ENCODE measurements at places on chromosomes 5 and 9. TPM values are rescaled to one million over a fixed set of nuclear protein-coding genes. Genes with fewer than 3 reads are reported as not detected.

PCDHGB3 gene
- total RNA-seq = 4.3 TPM

CD14 gene
- total RNA-seq = 12.6 TPM

TMOD1 gene
- 3.8 TPM for total RNA-seq

PCDHGA2 gene
- total RNA-seq = 3.4 TPM

FAM169A gene
- total RNA-seq = 3.1 TPM

UQCRQ gene
- total RNA-seq = 156 TPM

SLCO6A1 gene
- not detected for total RNA-seq

LPAR1 gene
- total RNA-seq = 29.6 TPM

GRXCR2 gene
- total RNA-seq = 0.76 TPM

NMUR2 gene
- not detected for total RNA-seq

TAS2R1 gene
- total RNA-seq = not detected

- no peak overlapping the region for H3K4me3 ChIP-seq
- DNase-seq = no peak
- H3K4me1 ChIP-seq = peaks cover 9% of the 10 kb centered on the region
- no peak overlapping the region for H3K27ac ChIP-seq
- H3K27me3 ChIP-seq = no peaks in the 10 kb centered on the region
Measured at GRCh38 chr9:14232111-14232510, 81.8 kb downstream of the NFIB start.

GRCh38 chr9:131116281-131117120 is 8.9 kb upstream of the NUP214 start:
- H3K4me3 ChIP-seq = no peak overlapping the region
- peaks cover 3% of the 10 kb centered on the region for H3K36me3 ChIP-seq
- H3K27me3 ChIP-seq = no peaks in the 10 kb centered on the region
- peaks cover 5% of the 10 kb centered on the region for H3K4me1 ChIP-seq
- no peak for DNase-seq
- no peak overlapping the region for H3K27ac ChIP-seq

GRCh38 chr5:174610968-174611367 is 113.4 kb upstream of the MSX2 start:
- H3K36me3 ChIP-seq = no peaks in the 10 kb centered on the region
- no peak overlapping the region for H3K4me3 ChIP-seq
- peaks cover 18% of the 10 kb centered on the region for H3K4me1 ChIP-seq
- H3K27me3 ChIP-seq = peaks cover 8% of the 10 kb centered on the region

- no peaks in the 10 kb centered on the region for H3K36me3 ChIP-seq
- H3K4me1 ChIP-seq = no peaks in the 10 kb centered on the region
- H3K27ac ChIP-seq = no peak overlapping the region
- H3K27me3 ChIP-seq = no peaks in the 10 kb centered on the region
Measured at GRCh38 chr5:174777111-174777510, 52.7 kb downstream of the MSX2 start.

GRCh38 chr9:72048850-72049249 is 11.6 kb downstream of the C9orf57 start:
- DNase-seq = no peak
- H3K4me3 ChIP-seq = no peak overlapping the region
- no peaks in the 10 kb centered on the region for H3K36me3 ChIP-seq
- no peaks in the 10 kb centered on the region for H3K27me3 ChIP-seq
- H3K27ac ChIP-seq = no peak overlapping the region

DNA sequence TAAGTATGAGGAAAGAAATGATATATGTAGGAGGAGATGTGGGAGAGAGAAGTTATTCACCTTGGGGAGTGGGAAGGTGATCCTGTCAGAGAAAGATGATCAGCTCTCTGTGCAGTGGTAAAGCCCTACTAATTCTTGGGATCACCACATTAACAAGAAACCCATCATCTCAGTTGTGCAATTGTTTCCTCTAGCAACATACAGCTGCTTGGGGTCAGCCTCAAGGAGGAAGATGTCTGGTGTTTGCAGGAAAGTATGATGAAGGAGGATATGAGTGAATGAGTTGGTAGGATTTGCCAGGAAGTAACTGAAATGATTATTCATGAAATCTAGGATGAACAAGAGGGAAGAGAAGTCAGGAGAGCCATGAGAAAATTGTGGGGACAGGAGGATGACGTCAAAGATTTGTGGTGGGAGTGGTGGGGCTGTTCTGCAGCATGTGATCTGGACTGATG is 50.1 kb downstream of the TNFSF8 start:
- H3K27me3 ChIP-seq = no peaks in the 10 kb centered on the region
- no peaks in the 10 kb centered on the region for H3K4me1 ChIP-seq
- H3K36me3 ChIP-seq = no peaks in the 10 kb centered on the region
- H3K4me3 ChIP-seq = no peak overlapping the region
- DNase-seq = no peak

GRCh38 chr5:74042559-74042958 is 416.6 kb downstream of the ARHGEF28 start:
- no peaks in the 10 kb centered on the region for H3K27me3 ChIP-seq
- no peak overlapping the region for H3K4me3 ChIP-seq
- H3K27ac ChIP-seq = no peak overlapping the region
- no peaks in the 10 kb centered on the region for H3K36me3 ChIP-seq

DNA sequence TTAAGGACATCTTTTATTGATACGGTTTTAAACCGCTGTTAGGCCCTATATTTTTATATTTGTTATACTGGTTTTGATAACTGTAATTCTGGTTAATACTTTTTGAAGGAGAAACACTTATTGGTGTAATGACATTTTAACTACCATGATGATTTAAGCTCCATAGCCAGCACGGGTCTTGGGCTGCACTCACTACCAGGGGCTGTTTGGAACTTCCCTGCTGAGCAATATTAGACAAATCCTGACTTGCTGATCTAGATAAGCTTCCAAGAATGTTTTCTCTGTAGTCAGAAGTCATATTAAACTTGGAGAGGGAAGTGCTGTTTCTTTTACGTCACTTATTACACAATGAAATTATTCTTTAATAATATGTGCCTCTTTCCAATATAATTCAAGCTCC is 540.0 kb upstream of the GRAMD2B start:
- H3K27ac ChIP-seq = no peak overlapping the region
- no peaks in the 10 kb centered on the region for H3K36me3 ChIP-seq
- DNase-seq = no peak
- H3K4me3 ChIP-seq = no peak overlapping the region
- H3K4me1 ChIP-seq = no peaks in the 10 kb centered on the region
- H3K27me3 ChIP-seq = no peaks in the 10 kb centered on the region

GRCh38 chr5:159100782-159101646 is 1.3 kb upstream of the EBF1 start:
- peak overlapping the region; percentile 66 for H3K4me3 ChIP-seq
- DNase-seq = peak; percentile 73
- peaks cover 92% of the 10 kb centered on the region for H3K27me3 ChIP-seq
- peaks cover 43% of the 10 kb centered on the region for H3K4me1 ChIP-seq
- H3K27ac ChIP-seq = peak overlapping the region; percentile 84
- no peaks in the 10 kb centered on the region for H3K36me3 ChIP-seq

- no peaks in the 10 kb centered on the region for H3K27me3 ChIP-seq
- no peak overlapping the region for H3K4me3 ChIP-seq
- no peak overlapping the region for H3K27ac ChIP-seq
- peaks cover 14% of the 10 kb centered on the region for H3K4me1 ChIP-seq
- no peaks in the 10 kb centered on the region for H3K36me3 ChIP-seq
Measured at GRCh38 chr5:148875205-148875875, 48.9 kb downstream of the ADRB2 start.

- H3K36me3 ChIP-seq = no peaks in the 10 kb centered on the region
- peaks cover 25% of the 10 kb centered on the region for H3K27me3 ChIP-seq
- H3K4me1 ChIP-seq = peaks cover 15% of the 10 kb centered on the region
- DNase-seq = no peak
- H3K27ac ChIP-seq = no peak overlapping the region
Measured at GRCh38 chr5:140965905-140966292, 377 bp upstream of the PCDHAC2 start.

DNA sequence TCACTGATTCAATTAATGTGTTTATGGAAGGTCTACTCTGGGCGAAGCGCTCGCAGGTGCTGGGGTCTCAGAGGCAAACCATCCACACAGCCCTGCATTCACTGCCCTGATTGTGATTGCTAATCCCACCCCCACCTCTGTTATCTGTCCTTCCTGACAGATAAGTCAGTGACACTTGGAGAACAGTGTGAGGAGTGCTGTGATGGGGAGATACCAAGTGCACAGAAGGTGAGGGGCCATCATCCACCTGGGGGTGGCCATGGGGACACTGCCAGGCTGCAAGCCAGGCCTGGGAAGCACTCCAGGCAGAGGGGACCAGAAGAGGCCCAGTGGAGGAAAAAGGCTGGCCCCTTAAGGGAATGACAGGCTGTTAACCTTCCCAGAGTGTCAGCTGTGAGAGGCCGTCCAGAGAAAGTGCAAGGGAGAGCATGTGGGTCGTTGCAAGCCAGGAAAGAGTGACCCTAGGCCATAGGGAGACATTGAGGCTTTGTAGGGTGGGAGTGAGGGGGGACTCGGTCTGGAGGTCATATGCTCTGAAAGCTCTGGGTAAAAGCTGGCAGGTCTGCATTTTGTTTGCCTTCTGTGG is 18.0 kb downstream of the IL9 start:
- H3K36me3 ChIP-seq = no peaks in the 10 kb centered on the region
- H3K4me3 ChIP-seq = no peak overlapping the region

GRCh38 chr5:134055015-134055414 is 50.2 kb upstream of the VDAC1 start:
- H3K27ac ChIP-seq = peak overlapping the region; percentile 75
- H3K27me3 ChIP-seq = no peaks in the 10 kb centered on the region
- H3K4me3 ChIP-seq = no peak overlapping the region
- DNase-seq = no peak
- H3K4me1 ChIP-seq = peaks cover 52% of the 10 kb centered on the region

DNA sequence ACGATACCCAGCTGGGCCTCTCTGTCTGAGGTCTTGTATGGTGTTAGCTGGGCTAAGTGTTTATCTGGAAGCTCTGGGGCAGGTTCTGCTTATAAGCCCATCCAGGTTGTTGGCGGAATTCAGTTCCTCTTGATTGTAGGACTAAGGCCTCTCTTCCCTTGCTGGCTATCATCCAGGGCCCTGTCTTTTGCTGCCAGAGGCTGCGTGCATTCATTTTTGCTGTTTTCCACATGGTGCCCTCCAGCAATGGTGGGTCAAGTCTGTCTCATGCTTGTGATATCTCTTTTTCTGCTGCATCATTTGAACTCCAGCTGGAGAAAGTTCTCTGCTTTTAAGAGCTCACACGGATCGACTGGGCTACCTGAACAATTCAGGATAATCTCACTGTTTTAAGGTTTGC is 105.7 kb upstream of the ZNF618 start:
- H3K4me3 ChIP-seq = no peak overlapping the region
- no peaks in the 10 kb centered on the region for H3K27me3 ChIP-seq
